CD8-positive, alpha-beta memory T cell (primary cell): ENCODE measurements at places on chromosomes 11 and 22. TPM values are rescaled to one million over a fixed set of nuclear protein-coding genes. Genes with fewer than 3 reads are reported as not detected.

The KCNQ1 gene
- 5.7 TPM for polyA plus RNA-seq

DNA sequence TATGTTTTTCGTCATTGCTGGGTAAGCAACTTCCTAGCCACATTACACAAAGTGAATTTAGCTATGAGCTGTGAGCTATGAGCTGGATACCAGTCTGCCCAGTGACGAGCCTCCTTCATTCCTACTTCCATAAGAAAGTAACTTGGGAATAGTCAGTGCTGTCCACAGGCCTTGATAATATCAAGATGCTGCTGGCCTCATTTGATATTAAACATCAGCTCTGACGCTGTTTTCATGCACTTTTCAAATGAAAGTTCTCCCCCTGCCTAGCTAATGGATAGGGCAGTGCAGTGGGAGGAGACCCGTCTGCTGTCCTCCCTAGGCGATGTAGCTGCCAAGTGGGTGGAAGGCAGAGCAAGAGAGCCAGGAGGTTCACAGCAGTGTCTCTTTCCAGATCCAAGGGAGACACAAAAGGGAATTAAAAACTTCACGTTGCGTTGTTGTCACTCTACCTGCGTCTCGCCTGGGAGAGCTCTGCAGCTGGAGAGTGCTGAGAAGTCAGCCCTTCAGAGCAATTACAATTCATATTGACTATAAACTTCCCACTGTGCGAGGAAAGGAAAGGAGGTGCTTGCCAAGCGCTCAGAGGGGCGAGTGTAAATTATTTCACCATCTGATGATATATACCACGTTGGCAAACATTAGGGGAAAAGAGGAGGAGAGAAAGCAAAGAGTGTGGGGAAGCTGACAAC lies 861.4 kb downstream of the NTM start:
- H3K27me3 ChIP-seq: no peaks in the 10 kb centered on the region
- no peak for DNase-seq
- no peaks in the 10 kb centered on the region for H3K4me1 ChIP-seq
- no peaks in the 10 kb centered on the region for H3K36me3 ChIP-seq

The DBX1 gene
- polyA plus RNA-seq: not detected

The CDC42EP2 gene
- not detected for polyA plus RNA-seq

DNA sequence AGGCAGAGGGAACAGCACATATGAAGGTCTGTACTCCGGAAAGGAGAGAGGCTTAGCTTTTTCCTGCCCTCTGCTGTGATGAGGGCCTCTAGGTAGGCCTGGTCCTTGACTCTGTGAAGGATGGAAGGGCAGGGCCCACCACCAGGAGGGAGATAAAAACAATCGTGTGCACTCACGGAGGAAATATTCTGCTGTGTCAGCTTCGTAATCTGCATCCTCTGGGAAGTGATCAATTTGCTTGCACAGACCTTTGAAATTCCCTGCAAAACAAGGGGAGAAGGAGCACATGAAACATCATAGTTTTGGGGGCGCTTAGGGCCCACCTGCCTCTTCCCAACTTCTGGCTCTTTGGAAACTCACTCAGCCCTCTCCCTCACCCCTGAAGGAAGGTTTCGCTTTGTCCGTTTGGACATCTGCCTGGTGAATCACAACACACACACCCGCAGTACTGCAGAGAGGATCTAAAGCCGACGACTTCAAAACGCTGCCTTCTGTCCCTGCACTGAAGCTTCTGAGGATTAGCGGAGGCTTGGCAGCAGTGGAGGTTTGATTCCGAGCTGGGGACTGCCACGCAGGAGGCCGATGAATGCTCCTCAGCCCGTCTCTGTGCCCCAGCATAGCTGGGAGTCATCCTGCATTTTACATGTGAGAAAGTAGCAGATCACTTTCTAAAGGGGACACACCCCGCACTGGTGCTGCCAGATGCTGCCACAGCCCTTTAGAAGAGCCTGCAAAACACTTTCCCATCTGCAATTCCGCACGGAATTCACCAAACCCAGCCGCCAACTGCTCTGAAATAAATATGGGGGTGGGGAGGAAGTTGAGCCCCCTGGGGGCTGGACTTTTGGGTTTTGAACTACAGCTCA lies 58.6 kb upstream of the EIF3D start:
- no peak overlapping the region for H3K27ac ChIP-seq
- H3K4me1 ChIP-seq: no peaks in the 10 kb centered on the region
- H3K27me3 ChIP-seq: no peaks in the 10 kb centered on the region
- DNase-seq: no peak
- no peak overlapping the region for H3K4me3 ChIP-seq
- no peaks in the 10 kb centered on the region for H3K36me3 ChIP-seq

DNA sequence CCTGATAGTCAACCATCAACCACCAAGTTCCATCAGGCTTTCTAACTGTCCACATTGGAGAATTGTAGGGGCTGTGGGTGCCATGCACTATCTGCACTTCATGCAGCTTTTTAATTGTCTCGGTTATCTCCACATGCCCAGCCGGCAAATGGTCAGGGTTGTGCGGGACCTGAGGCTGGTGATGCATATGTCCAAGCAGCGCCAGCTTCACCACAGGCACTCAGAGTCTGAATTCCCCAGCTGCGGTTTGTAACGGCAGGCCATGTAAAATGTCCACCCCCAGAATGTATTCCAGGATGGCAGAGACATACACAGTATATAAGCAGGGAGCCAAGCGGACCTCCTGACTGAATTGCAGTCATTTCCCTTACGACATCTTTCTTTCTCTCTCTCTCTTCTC lies 435.6 kb downstream of the DYNC2H1 start:
- H3K27me3 ChIP-seq: no peaks in the 10 kb centered on the region
- no peak for DNase-seq
- no peaks in the 10 kb centered on the region for H3K4me1 ChIP-seq
- no peak overlapping the region for H3K27ac ChIP-seq
